ENCODE measurements at places on chromosomes 2 and 18.

- H3K4me1 ChIP-seq = peaks cover 21% of the 10 kb centered on the region
- no peaks in the 10 kb centered on the region for H3K36me3 ChIP-seq
- peak overlapping the region; percentile 92 for H3K27ac ChIP-seq
Observed at GRCh38 chr2:10407432-10407831, 40.7 kb downstream of the ODC1 start.

DNA sequence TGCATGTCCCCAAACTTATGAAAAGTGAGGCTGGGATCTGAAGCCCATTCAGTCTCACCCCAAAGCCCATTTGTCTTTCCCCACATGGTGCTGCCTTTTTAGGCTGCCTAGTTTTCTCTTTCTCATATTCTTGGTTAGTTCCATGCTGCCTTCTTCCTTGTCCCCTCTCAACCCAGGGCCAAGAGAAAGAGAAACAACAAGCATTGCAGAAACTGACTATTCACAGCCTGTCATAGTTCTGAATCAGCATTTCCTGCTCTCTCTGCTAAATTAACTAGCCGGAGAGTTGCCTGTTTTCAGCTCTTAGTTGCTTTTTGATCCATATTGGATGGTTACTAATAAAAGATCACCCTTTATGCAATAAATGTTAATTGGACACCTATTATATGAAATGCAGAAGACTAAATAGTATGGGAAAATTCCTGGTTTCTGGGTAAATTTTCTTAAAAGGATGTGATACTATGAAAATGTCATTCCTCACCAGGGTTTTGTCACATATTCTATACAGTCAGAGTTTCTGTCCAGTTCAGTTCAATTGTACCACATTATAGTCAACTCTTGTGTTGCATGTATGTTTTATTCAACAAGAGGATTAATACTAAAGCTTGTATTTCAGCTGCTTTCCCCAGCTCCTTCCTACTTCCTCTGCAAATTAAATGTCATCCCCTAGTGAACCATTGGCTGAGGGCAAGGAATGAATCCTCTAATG is 246.5 kb downstream of the GALR1 start:
- no peaks in the 10 kb centered on the region for H3K27me3 ChIP-seq
- no peak for DNase-seq
- H3K36me3 ChIP-seq = no peaks in the 10 kb centered on the region
- H3K27ac ChIP-seq = no peak overlapping the region
- no peak overlapping the region for H3K4me3 ChIP-seq

DNA sequence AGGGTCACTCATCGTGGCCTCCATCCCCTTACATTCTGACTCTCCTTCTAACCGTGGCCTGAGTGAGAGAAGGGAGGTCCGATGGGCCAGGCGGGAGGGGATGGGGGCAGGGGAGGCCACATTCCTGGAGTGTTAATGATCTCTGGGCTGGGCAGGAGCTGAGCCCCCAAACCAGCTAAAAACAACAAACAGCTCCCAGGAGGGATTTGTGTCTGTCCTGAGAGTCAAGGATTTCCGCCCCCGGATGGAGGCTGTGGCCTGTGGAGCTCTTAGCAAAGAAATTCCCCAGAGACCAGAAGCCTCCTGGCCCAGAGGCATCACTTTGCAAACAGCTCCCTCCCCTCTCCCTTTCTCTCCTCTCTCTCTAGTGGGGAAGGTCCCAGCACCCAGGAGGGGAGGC is 23.5 kb downstream of the EMX1 start:
- no peak for DNase-seq
- H3K27me3 ChIP-seq = peaks cover 21% of the 10 kb centered on the region
- H3K27ac ChIP-seq = no peak overlapping the region
- H3K36me3 ChIP-seq = no peaks in the 10 kb centered on the region
- H3K4me1 ChIP-seq = peaks cover 22% of the 10 kb centered on the region

DNA sequence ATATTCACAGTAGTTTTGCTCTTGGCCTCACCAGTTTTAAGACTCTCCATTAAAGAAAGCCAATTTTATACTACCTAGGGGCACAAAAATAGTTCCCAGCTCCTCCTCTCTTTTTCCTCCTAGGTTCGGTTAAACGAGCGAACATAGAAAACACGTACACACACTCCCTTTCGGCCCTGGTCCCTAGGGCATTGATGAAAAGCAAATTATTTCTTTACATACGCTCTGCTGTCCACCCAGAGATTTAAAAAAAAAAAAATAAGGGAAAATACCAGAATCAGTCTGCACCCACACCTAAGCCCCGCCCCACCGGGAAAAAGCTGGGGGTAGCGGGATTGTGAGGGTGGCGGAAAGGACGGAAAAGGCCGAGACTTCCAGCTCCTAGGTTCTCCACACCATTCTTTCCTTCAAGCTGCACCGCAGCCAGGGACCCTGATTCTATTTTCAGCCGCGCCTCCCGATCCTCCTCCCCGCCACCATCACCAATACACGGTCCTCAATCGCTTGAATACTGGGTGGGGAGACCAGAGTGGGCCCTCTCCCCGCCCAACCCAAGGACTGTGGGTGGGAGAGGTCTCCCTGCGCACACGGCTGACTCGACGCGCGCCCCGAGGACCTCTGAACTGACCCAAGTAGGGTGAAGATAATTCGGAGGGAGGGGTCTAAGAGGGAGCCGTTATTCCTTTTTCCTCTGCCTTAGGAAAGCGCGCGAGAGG is 769 bp downstream of the ATF2 start:
- H3K36me3 ChIP-seq = no peaks in the 10 kb centered on the region
- H3K27ac ChIP-seq = peak overlapping the region; percentile 100
- H3K4me1 ChIP-seq = peaks cover 13% of the 10 kb centered on the region
- no peaks in the 10 kb centered on the region for H3K27me3 ChIP-seq

GRCh38 chr2:210477496-210477895 is 937 bp upstream of the LANCL1 start:
- DNase-seq = no peak
- H3K4me3 ChIP-seq = peak overlapping the region; percentile 99
- H3K4me1 ChIP-seq = peaks cover 17% of the 10 kb centered on the region
- peak overlapping the region; percentile 95 for H3K27ac ChIP-seq
- no peaks in the 10 kb centered on the region for H3K27me3 ChIP-seq
- peaks cover 5% of the 10 kb centered on the region for H3K36me3 ChIP-seq

GRCh38 chr2:46167924-46168323 is 129.3 kb upstream of the EPAS1 start:
- H3K27me3 ChIP-seq = no peaks in the 10 kb centered on the region
- peaks cover 31% of the 10 kb centered on the region for H3K4me1 ChIP-seq
- peak overlapping the region; percentile 32 for H3K27ac ChIP-seq

DNA sequence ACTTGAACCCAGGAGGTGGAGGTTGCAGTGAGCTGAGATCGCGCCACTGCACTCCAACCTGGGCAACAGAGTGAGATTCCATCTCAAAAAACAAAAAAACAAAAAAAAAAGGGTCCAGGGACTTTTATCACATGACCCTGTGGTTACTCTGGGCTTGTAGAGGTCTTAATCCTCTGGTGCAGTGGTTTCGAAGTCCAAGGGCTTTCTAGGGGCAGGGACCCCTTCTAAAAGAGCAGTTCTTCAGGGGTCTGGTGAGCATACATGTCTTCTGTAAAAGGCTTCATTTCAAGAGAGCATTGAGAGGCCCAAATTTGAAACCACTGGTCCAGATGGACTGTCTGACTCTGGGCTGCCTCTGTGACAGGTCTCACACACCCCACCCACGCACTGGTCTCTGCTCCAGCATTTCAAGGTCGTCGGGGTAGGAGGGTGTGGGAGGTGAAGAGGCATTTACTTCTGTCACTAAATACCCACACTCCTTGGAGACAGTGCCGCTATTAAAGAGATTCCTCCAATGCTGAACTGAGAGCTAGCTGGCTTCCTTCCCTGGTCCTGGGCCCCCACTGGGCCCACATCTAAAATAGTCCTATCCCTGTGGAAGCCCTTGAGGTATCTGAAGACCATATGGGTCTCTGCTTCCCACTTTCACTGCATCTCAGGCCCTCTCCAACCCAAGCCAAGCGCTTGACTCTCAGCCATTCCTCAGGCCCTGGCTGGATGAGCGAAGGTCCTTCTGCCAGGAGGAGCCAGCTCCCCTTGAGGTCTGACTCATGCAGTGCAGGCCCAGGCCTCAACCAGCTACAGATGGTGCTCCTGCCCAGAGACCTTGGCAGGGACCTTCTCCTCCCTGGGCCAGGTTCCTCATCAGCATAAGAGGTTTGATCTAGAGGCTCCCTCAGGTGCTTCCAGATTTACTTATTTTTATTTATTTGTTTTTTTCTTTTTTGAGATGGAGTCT is 44.8 kb downstream of the PAX8 start:
- no peaks in the 10 kb centered on the region for H3K36me3 ChIP-seq
- H3K27ac ChIP-seq = no peak overlapping the region
- H3K4me3 ChIP-seq = no peak overlapping the region
- no peaks in the 10 kb centered on the region for H3K27me3 ChIP-seq

GRCh38 chr2:33213244-33213643 is 263.2 kb upstream of the RASGRP3 start:
- DNase-seq = no peak
- H3K4me3 ChIP-seq = no peak overlapping the region
- H3K4me1 ChIP-seq = peaks cover 43% of the 10 kb centered on the region
- H3K27me3 ChIP-seq = no peaks in the 10 kb centered on the region
- no peak overlapping the region for H3K27ac ChIP-seq
- H3K36me3 ChIP-seq = peaks cover 7% of the 10 kb centered on the region

DNA sequence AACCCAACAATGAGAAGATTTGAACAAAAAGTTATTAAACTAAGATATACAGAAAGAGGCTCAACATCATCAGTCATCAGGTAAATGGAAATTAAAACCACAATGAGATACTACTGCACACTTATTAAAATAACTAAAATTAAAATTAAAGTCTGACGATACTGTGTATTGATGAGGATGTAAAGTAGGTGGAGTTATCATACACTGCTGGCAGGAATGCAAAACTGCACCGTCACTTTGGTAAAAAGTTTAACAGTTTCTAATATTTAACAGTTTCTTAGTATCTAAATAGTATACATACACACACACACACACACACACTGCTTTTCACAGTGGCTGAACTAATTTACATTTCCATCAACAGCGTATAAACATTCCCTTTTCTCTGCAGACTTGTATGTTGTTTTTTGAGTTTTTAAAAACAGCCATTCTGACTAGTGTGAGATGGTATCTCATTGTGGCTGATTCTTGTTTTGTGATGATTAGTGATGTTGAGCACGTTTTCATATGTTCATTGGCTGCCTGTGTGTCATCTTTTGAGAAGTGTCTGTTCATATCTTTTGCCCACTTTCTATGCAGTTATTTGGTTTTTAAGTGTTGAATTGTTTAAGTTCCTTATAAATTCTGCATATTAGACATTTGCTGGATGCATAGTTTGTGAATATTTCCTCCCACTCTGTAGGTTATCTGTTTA is 726.9 kb upstream of the CHAC2 start:
- H3K27me3 ChIP-seq = no peaks in the 10 kb centered on the region
- no peak overlapping the region for H3K4me3 ChIP-seq
- no peaks in the 10 kb centered on the region for H3K4me1 ChIP-seq
- H3K27ac ChIP-seq = no peak overlapping the region

DNA sequence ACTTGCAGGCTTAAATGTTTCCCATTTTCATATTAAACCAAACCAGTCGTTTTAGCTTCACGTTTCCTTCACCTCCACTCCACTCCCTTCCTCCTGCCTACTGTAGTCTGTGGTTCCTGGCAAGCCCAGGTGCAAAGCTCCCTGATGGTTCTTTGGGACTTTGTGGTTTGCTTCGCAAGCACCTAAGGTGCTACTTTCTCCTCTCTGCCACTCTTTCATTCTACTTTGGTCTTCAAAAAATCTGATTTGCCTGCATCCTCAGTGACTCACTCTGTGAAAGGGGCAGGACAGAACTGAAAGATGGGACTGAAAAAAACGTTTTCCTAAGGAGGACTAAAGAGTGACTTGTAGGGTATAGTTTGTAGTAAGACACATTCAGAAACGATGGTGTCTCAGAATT is 228.4 kb downstream of the CYRIA start:
- peaks cover 4% of the 10 kb centered on the region for H3K27me3 ChIP-seq
- H3K4me1 ChIP-seq = peaks cover 26% of the 10 kb centered on the region
- peaks cover 6% of the 10 kb centered on the region for H3K36me3 ChIP-seq
- H3K4me3 ChIP-seq = no peak overlapping the region

DNA sequence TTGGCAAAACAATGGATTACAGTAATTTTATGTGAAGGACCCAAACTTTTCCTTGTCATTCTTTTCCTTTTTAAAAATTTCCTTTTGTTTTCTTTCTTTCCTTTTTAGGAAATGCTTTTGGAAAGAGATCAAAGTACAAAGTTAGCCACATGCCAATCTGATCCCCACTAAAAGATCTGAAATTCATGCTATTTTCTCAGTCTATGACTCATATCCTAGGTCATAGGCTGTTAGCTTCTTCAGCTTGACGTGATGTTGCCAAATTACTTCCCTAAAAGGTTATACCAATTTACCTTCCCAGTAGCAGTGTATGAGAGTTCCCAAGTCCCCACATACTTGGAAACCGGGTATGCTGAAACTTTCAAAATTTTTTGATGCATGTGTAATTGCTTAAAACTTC is 355.3 kb downstream of the INSIG2 start:
- no peaks in the 10 kb centered on the region for H3K36me3 ChIP-seq
- peaks cover 14% of the 10 kb centered on the region for H3K27me3 ChIP-seq
- H3K4me1 ChIP-seq = no peaks in the 10 kb centered on the region
- DNase-seq = no peak
- no peak overlapping the region for H3K27ac ChIP-seq
- H3K4me3 ChIP-seq = no peak overlapping the region

DNA sequence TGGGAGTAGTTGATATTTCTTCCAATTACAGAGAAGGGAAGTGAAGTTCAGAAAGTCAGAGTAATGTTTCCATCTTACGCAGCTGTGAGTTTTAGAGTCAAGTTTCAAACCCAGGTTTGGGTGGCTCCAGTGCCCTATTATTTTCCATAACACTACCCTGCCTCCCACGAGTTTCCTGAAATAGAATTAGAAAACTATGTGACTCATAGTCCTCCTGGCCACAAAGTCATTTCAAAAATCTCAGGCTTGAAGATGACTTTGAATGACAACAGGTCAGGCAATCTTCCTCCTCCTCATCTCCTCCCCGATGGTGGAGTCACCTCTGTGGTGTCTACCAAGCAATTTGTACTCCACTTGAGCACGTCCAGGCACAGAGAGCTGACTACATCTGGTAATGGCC is 212.3 kb upstream of the TRIB2 start:
- no peak overlapping the region for H3K4me3 ChIP-seq
- H3K27ac ChIP-seq = no peak overlapping the region
- H3K4me1 ChIP-seq = no peaks in the 10 kb centered on the region
- peaks cover under 1% of the 10 kb centered on the region for H3K36me3 ChIP-seq
- no peaks in the 10 kb centered on the region for H3K27me3 ChIP-seq
- DNase-seq = no peak

DNA sequence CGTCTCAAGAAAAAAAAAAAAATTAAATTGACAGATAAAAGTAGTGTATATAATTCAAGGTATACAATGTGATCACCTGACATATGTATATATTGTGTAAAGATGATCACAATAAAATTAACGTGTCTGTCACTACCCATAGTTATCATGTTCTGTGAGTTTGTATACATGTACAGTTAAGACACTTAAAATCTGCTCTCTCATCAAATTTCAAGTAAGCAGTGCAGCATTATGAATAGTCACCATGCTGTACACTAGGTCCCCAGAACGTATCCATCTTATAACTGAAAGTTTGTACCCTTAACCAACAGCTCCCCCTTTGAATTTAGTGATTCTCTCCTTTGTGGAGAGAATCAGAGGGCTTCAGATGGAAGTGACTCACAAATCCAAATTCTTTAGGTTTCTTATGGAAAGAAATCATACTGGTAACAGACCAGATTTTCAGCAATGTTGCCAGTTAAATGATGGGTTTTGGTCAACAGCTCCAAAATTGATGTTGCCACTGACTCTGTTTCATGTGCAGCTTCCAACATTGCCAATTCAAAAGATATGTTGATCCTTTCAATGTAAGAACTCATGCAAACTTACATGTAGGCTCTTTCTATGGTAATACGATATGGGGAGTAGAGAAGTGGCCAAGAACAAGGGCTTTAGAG is 281.5 kb downstream of the AFF3 start:
- no peak overlapping the region for H3K27ac ChIP-seq
- no peaks in the 10 kb centered on the region for H3K36me3 ChIP-seq
- no peak for DNase-seq

GRCh38 chr2:101083613-101084012 is 67.6 kb downstream of the TBC1D8 start:
- H3K27ac ChIP-seq = no peak overlapping the region
- H3K27me3 ChIP-seq = no peaks in the 10 kb centered on the region
- H3K4me1 ChIP-seq = peaks cover 13% of the 10 kb centered on the region
